Renal cortical epithelial cell (primary cell): ENCODE measurements at places on chromosomes 3 and 15.

GRCh38 chr15:64581408-64581761 lies 121.0 kb downstream of the ZNF609 start:
- DNase-seq = no peak

- no peak for DNase-seq
Measured at GRCh38 chr15:78193731-78194567, 40.4 kb downstream of the ACSBG1 start.

GRCh38 chr3:108178676-108179075 lies 43.5 kb downstream of the IFT57 start:
- no peak for DNase-seq

DNA sequence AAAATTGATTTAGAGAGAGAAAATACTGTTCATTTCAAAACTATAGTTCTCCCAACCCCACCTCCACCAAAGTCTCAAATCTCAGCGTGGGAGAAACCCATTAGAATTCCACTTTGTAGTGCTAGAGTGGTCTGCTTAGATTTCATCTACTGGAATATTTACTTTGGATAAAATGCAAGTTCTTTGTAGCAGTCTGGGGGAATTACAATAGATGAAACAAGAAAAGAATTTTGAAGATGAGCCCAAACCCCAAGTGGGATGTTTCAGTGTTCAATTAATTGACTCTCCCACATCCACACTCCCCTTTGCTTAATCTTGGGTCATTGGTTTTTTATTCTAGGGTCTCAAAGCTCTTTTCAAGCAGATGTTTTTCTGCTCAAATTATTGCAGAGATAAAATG lies 97.8 kb downstream of the RPL22L1 start:
- no peak for DNase-seq

DNA sequence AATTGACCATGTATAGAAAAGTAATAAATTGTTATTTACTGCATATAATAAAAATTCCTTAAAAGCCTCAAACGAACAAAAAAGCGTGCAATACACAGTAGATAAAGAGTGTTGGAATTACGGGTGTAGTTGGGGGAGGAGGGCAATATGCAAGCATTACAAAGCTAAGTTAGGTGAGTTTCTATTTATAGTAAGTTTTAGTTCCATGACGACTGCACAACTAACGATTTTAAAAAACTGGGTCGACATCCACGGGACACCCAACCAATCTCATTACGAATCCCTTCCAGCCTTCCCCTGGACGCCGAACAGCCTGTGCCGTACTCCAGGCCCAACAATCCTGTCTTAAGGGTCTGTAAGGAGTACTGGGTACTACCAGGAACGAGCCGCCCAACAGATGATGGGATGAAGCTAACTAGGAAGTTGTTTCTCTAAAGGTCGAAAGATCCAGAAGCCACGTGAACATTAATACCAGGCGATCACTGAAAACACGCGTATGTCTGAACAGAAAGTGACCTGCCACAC lies 677 bp downstream of the POLQ start:
- DNase-seq = no peak

GRCh38 chr3:196003611-196004010 lies 78.3 kb downstream of the TFRC start:
- DNase-seq = no peak

- DNase-seq = no peak
Measured at GRCh38 chr3:193499801-193500485, 54.8 kb downstream of the ATP13A4 start.

DNA sequence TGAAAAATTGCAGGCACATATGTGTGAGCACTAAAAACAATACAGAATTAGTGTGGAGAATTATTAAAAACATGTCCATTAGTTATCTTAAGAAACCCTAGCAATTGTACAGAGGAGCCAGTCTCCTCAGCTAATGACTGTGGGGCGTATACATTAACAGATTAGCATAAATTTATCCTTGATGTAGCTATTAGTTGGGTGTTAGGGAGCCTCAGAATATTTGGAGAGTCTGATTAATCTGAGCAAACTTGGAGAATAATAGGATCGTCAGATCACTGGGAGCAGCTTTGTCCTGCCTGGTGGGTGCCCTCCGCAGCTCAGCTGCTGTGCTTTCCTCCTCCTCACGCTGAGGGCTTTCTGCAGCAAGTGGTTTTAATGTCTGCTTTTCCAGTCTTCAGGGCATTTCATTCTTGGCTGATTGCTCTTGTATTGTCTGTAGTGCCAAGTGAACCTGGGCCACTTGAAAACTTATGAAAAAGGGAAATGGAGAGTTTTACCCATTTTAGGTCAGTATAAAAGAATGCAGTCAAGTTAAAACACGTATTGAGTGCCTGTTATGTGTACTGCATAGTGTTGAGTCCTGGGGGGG lies 417.4 kb upstream of the SEMA6D start:
- DNase-seq = no peak

- no peak for DNase-seq
Measured at GRCh38 chr15:91228383-91228782, 128.3 kb downstream of the SV2B start.

DNA sequence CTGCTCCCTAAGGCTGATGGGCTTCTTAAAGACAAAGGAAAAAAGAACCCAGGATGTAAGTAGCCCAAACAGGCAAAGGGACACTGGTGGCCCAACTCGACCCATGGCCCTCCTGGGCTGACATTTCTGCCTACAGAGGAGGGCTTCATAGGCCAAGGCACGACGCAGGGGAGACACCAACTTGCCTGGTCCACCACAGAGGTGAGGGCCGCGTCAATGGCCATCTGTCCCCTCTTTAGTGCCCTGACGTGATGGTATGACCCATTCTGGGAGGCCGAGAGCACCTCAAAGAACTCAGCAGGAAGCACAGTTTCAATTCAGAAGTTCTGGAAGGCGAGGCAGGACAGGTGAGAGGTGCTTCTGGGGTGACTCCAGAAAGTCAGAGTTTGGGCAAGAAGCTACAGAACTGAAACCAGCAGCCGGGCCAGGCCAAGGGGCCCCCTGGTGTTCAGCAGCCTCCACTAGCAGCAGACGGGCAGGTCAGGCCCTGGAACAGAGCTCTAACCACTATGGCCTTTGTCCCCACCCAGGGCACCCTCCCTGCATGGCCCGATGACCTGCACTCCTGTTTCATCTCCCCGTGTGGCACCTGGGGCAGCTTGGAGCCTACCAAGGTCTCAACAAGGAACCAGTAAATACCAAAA lies 45.1 kb downstream of the HMCES start:
- DNase-seq = no peak

DNA sequence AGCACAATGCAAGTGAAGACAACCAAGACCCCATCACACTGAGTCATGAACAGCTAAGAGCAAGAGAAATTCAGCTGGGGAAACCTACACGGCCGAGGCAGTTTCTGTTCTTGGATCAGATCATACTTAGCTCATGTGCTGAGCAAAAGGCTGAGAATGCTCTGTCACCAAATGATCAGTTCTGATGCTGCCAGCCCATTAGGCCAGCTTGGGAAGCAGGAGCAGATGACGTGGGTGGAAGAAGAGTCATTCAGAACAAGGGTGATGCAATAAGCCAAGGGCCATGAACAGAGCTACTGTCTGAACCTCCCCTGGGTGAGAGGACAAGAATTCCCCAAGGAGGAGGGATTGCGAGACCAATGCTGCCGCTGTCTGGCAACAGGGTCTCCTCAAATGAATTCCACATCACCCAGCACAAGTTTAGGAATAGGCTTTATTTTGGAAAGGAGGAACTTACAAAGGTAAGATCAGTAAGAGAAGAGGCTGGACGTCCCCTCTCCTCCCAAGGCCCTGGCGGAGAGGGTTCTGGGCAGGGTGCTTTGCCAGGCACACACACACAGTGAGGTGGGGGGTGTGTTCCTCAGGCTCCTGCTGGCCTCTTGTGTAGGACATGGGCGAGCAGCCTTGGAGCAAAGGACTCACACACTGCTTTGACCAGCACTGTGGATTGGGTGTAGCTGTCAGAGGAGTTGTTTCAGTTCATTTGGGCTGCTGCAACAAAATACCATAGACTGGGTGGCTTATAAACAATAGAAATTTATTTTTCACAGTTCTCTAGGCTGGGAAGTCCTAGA lies 65.6 kb upstream of the CTXND1 start:
- DNase-seq = peak; percentile 70

- DNase-seq = no peak
Measured at GRCh38 chr3:18510947-18511346, 85.8 kb upstream of the SATB1 start.

- no peak for DNase-seq
Measured at GRCh38 chr3:71520161-71521020, 63.1 kb downstream of the FOXP1 start.

DNA sequence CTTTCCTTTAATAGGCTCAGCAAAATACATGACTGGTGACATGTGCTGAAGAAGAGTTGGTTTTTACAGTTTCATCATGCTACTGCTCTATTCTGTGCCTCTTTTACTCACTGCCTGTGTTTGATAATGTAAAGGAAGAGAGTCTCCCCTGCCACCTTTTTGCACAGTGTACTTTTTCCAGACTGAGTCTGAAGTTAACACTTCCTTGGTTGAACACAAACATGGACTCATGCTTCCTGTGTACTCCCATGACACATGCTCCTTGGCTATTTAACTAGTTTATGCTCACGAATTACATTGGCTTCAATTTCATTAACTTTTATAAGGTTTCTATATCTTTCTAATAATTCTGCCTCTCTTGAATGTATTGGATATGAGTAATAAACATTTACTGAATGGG lies 396.1 kb downstream of the VGLL3 start:
- no peak for DNase-seq

GRCh38 chr15:31511707-31512310 lies 185.2 kb downstream of the KLF13 start:
- DNase-seq = no peak

GRCh38 chr15:75425966-75426500 lies 25.5 kb downstream of the SIN3A start:
- no peak for DNase-seq

DNA sequence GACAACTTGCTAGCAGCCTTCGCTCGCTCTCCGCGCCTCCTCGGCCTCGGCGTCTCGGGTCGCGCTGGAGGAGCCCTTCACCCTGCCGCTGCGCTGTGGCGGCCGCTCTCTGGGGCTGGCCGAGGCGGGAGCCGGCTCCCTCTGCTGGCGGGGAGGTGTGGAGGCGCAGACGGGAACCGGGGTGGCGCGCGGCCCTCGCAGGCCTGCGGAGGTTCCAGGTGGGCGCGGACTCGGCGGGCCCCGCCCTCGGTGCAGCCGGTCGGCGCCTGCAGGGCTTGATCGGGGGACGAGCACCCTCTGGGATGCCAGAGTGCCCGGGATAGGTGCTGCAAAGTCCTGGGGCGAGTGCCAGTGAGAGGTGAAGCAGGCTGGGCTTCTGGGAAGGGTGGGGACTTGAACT lies 989.9 kb downstream of the ROBO2 start:
- no peak for DNase-seq

DNA sequence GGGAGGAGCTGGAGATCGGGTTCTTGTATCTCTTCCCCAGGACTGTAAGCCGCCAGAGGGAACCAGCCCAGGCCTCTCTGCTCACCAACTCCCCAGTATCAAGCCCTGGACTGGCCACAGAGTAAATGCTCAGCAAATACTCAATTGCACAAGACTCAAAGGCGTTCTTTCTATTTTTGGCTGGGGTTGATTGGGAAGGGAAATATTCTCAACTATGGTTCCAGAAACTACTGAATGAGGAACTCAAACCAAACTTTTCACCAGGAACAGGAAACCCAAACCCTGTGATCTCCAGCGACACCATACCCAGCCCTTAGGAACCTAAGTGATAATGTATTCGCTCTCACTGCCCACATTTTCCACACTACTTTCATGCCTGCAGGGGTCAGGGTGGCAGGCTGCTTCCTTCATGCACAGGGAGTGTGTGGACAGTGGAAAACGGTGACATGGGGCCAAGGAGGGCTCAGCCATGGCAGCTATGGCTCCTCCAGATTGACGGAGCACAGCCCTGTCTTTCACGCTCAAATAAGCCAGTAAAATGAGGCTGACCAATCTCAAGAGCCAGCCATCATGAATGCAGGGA lies 124.7 kb upstream of the RAD18 start:
- no peak for DNase-seq

- DNase-seq = peak; percentile 56
Measured at GRCh38 chr3:31219131-31219843, 313.4 kb upstream of the STT3B start.

GRCh38 chr3:101527441-101527840 lies 14.4 kb upstream of the SENP7 start:
- no peak for DNase-seq

DNA sequence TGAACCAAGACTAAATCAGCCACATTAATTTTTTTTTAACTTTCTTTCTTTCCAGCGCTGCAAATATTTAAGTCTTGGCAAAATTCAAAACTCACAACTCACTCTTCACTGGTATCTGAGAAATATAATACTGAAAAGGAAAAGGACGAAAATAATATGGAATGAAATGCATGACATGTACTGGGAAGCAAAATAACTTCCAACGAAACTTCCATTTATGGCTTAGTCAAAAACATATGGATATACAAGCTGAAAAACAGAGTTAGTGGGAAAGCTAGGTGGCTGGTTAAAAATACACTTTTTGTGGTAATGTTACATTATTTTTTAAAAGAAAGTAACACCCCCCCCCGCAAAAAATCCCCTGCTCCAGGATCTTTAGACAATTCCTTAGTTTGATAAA lies 86.1 kb downstream of the TM4SF4 start:
- DNase-seq = no peak

DNA sequence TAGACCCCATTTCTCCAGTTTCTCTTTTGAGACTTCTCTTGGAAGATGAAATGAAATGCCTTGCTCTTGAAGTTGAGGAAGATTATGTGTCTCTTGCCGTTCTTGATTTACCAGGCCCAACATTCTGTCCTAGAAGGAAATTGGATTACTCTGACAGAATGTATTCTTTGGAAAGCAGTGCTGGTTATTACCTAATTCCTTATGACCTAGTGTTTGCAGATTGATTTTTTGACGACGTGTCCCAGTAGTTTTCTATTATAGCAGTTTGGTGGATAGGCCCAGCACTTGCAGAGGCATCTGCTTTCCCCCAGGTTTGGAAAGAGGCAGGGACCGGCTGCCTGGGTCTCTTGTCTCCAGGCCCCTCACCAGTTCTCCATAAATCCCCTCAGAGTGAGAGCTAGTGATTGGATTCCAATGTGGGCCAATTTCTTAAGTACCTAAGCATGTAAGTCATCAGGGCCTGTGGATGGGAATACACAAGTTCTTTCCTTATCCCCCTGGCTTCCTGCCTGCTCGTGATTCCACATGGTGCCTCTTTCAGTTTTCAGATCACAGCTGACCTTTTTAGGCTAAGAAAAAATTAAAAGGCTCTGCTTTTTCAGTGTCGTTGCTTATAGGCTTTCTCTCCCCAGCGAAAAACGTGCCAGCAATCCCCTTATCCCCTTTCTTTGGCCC lies 50.2 kb downstream of the EPHB3 start:
- no peak for DNase-seq

GRCh38 chr15:99486371-99487336 lies 79.1 kb upstream of the MEF2A start:
- DNase-seq = peak; percentile 33
